Endodermal cell (in vitro differentiated cells): ENCODE measurements at places on chromosomes 7 and 10. TPM values are rescaled to one million over a fixed set of nuclear protein-coding genes. Genes with fewer than 3 reads are reported as not detected.

Gene DGKI
- 0.04 to 0.14 TPM (median 0.11 TPM) in 3 replicates for total RNA-seq

DNA sequence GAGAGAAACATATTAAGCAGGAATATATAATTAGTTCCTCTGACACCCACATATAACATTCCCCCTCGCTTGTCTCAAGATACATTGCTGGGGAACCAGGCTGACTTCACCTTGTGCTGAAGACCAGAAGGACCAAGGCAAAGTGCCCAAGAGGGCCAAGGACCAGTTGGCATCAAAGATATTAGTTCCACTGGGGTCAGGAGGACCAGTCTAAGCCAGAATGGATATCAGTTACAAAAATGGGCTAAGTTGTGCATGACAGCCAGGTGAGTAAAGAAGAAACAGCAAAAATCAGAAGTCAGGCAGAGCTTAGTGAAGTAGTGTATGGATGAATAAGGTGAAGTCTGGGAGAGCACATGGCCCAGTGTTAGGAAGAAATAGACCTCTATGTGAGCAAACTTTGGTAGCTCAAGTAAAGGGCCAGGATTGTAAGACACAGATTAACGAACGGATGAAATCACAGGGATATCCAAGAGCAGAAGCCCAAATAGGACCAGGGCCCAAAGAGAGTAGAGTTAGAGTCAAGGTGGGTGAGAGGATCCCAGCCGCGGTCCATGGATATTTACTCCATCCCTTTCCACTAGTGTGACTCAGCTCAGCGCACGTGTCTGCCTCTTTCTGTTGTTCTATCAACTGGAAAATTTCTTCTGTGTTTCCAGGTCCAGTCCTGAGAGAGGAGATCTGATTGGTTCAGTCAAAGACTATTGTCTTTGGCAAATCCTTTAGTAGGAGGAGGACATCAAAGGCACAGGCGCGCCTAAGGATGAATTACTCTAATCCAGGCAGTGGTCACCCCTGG lies 5.0 kb downstream of the CALD1 start:
- DNase-seq = no peak

GRCh38 chr10:104052431-104052830 lies 33.2 kb downstream of the COL17A1 start:
- DNase-seq = no peak

Gene IFIT3
- 0.42 and 0.75 TPM in 2 replicates for total RNA-seq

Gene RNF148
- not detected in 3 replicates for total RNA-seq

Gene EPC1
- total RNA-seq = 34.6 and 40.3 TPM in 2 replicates

DNA sequence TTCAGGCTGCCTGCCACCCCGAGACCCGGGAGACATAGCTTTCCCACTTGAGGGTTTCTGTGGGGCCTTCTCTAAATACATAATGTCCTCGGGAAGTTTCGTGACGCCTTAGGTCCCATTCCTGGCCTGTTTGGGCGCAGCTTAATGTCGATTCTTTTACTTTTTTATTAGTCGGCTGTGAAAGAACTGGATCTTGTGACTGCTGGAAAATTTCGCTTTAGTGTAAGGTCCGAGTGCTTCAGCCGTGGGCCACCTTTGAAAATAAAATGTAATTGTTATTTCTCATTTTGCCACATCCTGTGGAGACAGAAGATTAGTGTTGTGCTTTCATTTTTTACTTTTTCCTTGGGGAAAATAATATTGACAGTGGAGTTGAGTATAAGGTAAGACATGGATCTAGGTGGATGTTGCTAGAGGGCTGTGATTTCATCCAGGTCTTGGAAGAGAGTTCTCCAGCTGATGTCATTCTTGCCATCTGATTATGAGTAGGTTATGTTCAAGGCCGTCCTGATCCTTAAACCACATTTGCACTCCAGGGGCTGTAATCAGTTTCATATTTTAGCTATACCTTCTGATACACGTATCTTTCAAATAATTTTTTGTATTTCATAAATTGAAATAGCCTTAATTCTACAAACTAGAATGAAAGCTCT lies 830 bp downstream of the RAB18 start:
- no peak for DNase-seq

DNA sequence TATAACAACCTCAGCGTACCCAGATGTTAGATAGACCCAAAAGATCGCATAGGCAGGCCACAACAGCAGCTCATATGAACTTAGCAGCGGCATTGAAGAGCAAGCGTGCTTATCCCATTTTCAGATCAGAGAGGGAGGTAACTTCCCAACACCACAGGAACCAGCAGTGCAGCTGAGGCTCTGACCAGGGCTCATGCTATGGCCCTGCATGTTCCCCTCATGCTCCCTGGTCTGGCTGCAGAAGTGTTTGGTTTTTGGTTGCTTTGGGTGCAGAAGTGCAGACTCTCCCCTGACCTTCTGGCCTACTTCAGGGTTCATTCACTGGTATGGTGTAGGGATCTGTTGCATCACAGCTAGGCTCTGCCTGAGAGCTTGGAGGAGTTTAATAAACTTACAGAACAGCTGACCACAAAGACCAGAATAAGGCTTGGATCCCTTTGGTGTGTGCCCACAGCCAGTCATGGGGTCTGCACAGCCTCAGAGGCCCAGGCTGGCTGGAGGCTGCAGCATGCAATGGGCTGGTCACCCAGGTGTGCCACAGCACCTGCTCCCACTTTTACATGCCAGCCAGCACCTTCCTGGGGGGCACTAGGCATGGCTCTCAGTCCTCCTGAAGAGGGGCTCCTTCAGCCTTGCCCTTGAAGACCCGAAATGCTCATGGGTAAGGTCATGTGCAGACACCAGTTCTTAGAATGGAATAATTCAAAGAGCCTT lies 9.1 kb upstream of the CXCL12 start:
- DNase-seq = peak; percentile 29

DNA sequence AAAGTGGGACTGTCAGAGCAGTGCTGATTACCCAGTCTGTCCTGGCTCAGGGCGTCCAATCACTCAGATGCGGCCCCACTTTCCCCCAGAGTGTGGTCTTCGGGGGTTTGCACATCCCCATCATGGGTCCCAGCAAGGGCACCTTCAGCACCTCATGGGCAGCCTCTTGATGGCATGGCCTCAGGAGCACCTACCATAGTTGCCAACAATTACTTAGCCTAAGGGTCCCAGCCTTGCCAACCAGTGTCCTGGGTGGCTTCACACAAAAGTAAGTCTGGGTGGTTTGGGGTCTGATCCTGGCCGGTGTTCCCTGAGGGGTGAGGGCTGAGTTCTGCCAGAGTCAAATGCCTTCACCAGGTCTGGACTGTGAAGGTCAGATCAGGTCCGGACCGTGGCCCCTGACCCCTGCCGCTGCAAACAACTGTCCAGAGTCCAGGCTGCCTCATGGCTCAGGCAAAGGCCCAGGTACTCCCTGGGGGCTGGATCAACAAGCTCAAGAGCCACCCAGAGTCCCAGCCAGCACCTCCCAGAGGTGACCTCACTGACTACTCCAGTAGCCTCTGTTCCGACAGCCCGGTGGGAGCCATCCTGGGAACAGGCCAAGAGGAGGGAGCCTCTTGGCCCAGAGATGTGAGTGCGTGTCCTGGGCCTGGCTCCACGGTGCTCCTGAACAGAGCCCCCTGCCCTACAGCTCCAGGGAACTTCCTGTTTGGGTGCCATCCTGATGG lies 6.2 kb upstream of the MARVELD1 start:
- no peak for DNase-seq

Gene ADAM8
- 3.3 and 5.5 TPM in 2 replicates for total RNA-seq

DNA sequence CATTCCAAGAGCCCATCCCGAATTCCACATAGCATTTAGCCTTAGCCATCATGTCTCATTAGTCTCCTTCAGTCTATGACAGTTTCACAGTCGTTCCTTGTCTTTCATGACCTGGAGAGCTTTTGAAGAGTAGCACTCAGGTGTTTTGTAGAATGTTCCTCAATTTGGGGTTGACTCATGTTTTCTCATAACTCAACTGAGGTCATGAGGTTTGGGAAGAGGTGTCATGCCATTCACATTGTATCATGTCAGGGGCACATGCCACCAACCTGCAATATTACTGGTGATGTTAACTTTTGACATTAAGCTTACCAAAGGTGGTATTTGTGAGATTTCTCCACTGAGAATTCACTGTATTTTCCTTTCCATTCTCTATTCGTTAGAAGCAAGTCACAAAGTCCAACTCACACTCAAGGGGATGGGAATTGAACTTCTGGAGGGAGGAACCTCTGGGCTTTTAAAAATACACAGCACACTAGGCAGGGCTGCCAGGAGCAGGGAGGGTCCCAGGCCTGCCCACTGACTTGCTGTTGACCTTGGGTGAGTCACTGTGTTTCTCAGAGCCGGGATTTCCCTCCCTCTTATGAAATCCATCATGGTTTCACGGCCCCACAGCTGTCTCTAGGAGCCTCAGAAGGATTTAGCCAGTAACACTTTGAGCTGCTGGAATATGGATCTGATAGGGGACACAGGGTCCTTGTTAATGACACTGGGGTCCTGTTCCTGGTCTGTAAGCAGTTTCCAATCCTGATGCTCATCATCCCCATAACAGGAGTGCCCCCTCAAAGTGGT lies 74.4 kb upstream of the TCF7L2 start:
- no peak for DNase-seq
